PC-9 (cell line): ENCODE measurements at places on chromosomes 13 and 19.

DNA sequence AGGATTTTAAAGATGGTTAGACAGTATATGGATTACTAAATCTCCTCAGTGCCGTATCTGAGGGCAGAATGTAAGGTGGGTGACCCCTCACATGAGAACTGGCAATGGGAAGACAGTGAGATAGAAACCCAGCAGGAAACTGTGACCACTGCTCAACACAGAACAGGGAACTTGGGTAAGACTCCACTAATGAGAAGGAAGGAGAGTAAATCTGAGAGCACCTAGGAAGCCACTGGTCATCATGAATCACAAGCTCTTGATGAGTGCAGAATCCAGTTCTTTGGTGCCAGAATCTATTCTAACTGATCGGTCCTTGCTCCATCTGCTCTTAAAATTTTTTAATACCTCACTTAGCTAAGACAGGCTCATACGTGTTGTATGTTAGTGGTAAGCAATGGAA is 261.8 kb downstream of the KLF12 start:
- no peak for DNase-seq

DNA sequence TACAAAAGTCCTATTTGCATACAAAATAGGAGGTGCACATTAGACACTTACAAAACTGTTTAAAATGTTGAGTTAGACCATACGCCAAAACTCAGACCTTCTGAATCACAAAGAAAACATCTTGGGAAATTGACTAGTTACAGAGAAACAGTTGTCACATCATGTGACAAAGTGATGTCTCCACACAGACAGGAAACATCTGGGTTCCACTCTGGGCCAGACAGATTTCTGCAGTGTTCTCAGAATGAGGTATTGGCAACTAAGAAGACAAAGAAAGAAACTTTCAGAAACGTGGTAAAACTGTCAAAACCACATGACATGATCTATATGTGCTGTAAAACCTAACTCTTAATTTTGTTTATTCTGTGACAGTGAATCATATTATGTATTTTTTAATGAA is 6.7 kb downstream of the ZNF793 start:
- no peak for DNase-seq

DNA sequence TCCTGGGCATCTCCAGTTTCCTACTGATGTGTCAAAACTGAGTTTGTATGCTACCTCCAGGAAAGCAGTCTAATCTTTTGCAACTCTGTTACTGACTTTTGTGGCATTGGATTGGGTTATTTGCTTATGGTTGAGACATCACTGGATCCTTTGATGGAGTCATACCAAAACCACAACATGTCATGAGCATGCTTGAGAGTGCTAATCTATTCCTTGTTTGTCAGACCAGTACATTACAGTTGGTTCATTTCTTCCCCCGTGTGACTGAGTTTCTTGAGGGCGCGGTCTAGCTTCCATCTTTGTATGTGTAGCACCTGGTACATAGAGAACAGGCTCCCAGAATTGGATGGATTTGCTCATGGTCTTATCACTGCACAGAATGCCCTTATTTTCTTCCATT is 43.2 kb downstream of the SUGT1 start:
- DNase-seq, result no peak

GRCh38 chr13:73958657-73959397 is 175.4 kb downstream of the KLF12 start:
- DNase-seq, result peak; percentile 51

DNA sequence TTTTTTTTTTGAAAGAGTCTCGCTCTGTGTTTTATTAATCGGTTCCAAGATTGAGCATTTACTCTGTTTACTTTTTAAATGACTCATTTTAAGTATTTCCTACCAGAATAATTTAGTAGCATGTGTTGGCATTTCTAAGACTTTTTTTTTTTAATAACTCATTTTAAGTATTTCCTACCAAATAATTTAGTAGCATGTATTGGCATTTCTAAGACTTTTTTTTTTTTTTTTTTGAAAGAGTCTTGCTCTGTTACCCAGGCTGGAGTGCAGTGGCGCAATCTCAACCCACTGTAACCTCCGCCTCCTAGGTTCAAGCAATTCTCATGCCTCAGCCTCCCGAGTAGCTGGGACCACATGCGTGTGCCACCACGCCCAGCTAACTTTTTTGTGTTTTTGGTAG is 13.1 kb downstream of the SETDB2 start:
- DNase-seq, result no peak

DNA sequence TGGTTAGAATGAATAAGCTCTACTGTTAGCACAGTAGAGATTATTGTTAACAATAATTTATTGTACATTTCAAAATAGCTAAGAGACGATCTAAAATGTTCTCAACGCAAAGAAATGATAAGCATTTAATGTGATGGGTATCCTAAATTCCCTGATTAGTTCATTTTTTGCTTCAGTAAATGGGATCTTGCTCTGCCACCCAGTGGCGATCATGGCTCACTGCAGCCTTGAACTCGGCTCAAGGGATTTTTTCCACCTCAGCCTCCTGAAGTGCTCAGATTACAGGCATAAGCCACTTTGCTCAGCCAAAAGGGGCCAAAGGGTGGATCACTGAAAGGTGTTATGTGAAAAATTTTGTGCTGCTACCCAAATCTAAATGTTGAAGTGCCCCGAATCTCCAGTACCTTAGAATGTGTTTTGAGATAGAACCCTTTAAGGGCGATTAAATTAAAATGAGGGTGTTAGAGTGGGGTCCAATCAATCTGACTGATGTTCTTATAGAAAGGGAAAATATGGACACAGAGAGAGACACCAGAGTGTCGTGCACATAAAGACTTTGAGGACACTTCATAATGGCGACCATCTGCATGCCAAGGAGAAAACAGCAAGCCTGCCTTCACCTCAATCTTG is 31.5 kb upstream of the ZNF766 start:
- peak; percentile 63 for DNase-seq

GRCh38 chr13:40644838-40645604 is 21.4 kb downstream of the FOXO1 start:
- no peak for DNase-seq

DNA sequence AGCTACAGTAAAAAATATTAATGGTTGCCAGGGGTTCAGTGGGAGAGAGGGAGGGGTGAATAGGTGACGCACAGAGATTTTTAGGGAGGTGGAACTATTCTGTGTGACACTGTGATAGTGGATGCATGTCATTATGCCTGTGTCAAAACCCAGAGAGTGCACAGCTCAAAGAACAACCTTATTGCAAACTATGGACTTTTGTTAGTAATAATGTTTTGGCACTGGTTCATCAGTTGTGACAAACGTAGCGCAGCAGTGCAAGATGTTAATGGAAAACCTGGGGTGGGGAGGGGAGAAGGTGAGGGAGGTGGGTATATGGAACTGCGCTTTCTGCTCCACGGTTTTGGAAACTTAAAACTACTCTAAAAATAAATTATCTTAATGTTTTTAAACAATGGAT is 134.6 kb upstream of the RFC3 start:
- DNase-seq, result no peak

DNA sequence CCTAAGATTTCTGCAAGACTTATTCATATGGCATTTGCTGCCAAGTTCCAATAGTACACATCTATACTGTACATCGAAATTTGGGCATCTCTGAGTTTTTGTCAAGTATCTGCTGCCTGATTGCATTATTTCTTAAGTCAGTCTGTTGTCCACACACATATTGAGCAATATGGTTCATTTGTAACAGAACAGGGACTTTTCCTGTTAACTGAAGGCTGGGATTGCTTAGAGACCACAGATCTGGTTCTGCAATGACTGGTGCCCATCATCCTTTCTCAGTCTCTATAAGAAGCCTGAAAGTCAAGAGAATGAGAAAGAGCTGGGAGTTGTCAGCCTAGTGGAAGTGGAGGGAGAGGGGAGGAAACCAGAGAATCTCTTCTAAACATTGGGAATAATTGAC is 22.5 kb upstream of the MYCBP2 start:
- no peak for DNase-seq

- no peak for DNase-seq
Measured at GRCh38 chr19:2678044-2678671, 24.3 kb downstream of the GNG7 start.

GRCh38 chr19:2636897-2637683 is 65.4 kb downstream of the GNG7 start:
- DNase-seq, result no peak

DNA sequence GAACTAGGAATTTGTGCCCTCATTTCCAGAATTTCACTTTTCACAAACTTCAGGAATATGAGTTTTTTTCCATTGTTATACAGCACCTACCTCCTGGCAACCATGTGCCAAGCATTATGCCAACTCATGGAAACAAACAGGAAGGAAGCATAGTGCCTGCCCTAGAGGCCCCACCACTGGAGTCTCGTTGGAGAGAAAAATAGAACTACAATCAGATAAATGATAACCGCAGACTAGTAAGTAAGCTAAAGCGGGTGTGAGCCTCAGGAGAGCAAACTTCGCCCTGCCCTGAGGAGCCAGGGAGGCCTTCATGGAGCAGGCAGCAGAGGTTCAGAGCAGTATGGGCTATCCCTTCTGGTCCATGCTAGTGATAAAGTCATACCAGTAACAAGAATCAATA is 75.9 kb downstream of the FRY start:
- DNase-seq, result no peak

DNA sequence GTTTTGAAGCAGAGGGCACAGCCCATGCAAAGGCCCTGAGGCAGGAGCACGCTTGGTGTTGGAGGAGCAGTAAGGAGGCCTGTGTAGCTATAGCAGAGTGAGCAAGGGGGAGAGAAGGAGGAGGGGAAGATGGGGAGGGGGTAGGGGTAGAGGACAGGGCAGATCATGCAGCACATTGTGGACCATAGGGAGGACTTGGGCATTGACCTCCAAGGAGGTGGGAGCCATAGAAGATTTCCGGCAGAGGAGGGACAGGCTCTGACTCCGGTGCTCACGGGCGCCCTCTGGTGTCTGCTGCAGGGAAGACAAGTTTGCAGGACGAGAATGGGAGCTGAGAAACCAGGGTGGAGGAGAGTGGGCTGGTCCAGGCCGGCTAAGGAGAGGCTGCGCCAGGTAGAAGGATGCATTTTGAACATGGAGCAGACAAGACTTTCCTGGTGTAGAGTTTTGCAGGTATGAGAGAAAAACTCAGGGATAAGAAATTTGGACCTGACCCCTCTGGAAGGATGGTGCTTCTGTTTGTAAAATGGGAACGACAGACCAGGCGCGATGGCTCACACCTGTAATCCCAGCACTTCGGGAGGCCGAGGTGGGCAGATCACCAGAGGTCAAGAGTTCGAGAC is 13.7 kb upstream of the CREB3L3 start:
- peak; percentile 52 for DNase-seq

DNA sequence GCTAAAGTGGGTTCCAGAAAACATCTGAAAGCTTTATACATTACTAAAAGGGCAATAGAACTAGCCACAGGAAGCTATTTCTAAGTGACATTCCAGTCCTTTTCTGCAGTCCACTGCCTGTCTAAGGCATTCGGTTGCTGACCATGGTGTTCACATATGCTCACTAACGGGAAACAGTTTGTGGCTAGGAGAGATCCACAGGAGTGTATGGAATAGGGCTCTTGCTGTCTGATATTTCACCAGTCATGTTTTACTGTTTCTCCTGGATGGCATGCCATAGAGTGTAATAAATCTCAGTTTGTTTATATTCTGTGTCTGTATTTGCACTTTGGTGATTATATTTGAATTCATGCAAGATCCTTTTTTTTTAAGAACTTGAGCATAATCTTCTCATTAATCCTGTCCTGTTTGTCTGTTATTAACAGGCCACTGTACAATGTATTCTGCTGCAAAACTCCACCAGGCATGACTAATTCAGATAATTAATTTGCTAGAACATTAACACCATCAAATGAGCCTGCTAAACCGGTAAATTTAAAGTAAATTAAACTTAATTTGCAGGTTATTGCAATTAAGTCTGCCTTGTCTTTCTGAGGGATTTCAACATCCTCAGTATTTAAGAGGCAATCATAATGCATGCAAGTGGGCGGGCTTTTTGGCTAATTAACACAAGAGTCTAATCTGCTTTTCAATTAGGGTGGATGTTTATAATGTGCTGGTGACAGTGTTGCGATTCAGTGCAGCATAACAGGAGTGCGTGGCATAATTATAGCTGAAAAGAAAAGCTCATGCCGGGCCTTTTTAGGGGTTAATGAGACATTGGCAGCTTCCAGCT is 201.3 kb downstream of the POU4F1 start:
- DNase-seq, result no peak

DNA sequence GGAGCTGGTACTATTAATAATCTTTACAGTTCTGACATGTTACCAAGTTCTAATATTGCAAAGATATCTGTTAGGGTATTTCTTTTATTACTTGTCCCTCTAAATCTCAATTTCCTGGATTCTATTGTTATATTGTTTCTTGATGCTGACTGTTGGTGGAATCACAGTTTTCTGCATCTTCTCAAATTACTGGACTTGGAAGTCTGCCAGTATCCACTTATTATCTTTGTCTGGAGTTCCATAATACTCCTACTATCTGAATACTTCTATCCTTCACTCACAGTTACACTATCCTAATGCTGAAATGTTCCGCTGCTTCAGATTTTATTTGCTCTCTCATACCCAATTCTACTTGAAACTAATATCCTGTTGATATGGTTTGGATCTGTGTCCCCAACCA is 1985.7 kb upstream of the PRR20A start:
- no peak for DNase-seq

DNA sequence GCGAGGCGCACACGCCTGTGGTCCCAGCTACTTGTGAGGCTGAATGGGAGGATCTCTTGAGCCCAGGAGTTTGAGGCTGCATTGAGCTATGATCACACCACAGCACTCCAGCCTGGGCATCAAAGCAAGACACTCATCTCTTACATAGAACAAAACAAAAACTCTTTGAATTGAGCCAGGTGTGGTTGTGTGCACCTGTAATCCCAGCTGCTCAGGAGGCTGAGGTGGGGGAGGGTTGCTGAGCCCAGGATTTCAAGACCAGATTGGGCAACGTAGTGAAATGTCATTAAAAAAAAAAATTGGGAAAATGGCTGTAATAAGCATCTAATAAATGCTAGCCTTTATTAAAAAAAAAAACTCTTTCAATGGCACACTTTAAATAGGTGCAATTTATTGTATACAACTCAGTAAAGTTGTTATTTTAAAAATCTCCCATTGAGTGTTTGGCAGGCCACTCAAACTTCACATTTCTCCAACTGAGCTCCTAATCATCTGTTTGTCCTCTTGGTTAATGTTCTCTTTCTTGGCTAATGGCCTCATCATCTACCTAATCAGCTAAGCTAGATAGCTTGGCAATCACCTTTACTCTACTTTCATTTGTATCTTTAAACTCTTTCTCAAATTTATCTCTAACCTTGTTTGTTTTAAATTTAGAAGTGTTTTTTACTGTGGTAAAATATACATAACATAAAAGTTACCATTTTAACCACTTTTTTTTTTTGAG is 28.1 kb upstream of the HMGB1 start:
- no peak for DNase-seq

DNA sequence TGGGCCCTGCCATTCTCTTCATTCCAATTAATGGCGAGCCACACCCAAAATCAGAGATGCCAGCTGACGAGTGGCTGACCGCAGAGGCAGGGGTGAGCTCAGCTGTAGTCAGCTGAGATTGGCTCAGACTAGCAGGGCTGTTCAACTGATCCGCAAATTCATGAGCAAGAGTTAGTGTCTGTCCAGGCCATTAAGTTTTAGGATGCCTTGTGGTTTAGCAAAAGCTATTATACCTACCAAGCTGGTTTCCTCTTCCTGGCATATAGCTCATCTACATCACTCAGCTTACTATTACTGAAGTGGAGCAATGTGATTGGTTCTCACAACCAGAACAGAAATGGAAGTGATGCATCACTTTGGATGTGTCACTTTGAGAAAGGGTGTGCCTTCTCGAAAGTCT is 148.7 kb downstream of the NALCN start:
- no peak for DNase-seq
